ENCODE measurements at places on chromosomes 6 and 20.

- DNase-seq: no peak
These were observed 99.9 kb downstream of the L3MBTL3 start for GRCh38 chr6:130118236-130118635.

- no peak for DNase-seq
These were observed 8.3 kb downstream of the IFNGR1 start for GRCh38 chr6:137210903-137211302.

- DNase-seq: no peak
These were observed 63.4 kb downstream of the SYNE1 start for GRCh38 chr6:152573762-152574161.

- no peak for DNase-seq
These were observed 148.3 kb upstream of the AFDN start for GRCh38 chr6:167678102-167679101.

- DNase-seq: no peak
These were observed 192.5 kb upstream of the MAN1A1 start for GRCh38 chr6:119542037-119542436.

DNA sequence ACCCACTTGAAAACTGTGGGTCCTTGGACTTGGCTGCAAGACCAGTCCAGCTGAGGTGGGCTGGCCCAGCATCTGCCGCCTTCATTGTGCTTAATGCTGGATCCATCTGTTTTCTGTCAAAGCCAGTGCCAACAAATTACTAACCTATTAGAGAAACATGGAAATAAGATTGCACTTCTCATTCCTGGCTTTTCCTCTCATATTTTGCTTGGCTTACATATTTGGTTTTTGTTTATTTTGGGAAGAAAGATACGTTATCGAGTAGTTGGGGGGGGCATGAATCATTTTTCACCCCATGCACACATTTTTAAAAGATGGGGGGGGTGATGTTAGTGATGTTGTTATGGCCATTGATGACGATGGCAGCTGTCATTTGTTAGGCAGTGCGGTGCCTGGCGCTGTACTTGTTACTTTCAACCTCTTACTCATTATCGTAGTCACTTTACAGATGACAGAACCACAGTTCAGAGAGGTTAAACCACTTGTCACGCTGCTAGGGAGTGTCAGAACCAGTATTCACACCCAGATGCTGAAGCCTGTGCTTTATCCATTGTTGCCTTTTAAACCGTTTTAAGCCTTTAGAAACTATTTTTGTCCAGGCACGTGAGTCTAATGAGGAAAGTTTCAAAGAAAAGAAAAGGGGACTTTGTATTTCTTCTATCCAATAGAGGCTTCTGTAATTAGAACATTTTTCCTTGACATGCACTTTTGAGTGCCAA is 180.0 kb downstream of the TMEM242 start:
- no peak for DNase-seq

GRCh38 chr6:85975957-85976356 is 333.3 kb upstream of the SYNCRIP start:
- DNase-seq: no peak

DNA sequence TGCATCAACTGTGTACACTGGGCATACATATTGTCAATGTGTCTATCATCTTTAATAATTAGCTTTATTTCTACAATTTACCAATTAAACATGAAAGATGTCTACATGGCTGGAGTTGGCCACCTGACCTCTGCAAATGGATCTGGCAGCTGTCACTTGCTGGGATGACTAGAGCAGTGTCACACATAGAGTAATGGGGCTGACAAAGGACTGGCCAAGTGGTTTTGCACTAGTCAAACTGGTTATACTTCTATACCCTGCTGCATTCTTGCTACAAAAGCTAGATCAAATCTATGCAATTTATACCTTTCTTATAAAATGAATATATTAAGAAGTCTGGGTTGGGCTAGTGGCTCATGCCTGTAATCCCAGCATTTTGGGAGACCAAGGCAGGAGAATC is 99.3 kb downstream of the SESN1 start:
- no peak for DNase-seq

GRCh38 chr6:121451250-121451649 is 15.8 kb downstream of the GJA1 start:
- DNase-seq: no peak

DNA sequence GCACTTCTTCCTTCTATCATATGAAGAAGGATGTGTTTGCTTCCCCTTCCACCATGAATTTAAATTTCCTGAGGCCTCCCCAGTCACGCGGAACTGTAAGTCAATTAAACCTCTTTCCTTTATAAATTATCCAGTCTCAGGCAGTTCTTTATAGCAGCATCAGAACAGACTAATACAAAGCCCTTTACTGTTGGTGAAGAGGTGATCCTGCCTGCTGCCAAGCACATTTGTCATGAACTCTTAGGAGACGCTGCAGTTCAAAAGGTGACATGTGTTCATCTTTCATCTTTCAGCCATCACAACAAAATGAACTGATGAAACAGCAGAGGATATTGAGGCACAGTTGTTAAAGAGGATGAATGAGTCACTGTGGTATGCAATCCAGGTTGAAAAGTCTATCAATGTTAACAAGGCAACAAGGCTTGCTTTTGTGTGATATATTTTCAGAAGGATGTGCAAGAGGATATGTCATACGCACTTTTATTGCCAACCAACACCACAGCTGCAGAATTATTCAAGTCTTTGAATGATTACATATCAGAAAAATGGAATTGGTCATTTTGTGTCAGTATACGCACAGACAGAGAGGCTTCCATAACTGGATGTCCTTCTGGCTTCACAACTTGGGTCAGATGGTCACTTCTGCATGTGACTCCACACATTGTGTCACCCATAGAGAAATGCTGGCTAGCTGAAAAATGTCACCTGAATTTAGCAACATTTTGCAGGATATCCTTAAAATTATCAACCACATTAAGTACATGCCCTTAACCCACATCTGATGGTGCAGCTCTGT is 52.4 kb upstream of the PLN start:
- no peak for DNase-seq

GRCh38 chr6:137907170-137907569 is 40.1 kb downstream of the TNFAIP3 start:
- no peak for DNase-seq

DNA sequence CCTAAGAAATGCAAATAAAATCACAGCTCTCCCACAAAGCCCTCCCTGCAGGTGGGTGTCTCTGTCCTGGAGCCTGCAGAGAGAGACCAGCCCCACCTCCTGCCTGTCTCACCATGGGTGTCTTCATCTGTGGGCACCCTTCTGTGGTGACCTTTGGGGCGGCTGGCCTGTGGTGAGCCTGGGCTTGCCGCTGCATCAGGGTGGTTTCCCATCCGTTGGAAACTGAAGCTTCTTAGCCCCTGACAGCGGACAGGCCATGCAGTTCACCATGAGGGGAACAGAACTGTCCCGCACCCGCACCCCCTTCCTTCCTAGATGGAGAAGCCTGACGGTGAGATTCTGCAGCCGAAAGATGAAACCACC is 42.3 kb upstream of the FRMD1 start:
- DNase-seq: no peak

DNA sequence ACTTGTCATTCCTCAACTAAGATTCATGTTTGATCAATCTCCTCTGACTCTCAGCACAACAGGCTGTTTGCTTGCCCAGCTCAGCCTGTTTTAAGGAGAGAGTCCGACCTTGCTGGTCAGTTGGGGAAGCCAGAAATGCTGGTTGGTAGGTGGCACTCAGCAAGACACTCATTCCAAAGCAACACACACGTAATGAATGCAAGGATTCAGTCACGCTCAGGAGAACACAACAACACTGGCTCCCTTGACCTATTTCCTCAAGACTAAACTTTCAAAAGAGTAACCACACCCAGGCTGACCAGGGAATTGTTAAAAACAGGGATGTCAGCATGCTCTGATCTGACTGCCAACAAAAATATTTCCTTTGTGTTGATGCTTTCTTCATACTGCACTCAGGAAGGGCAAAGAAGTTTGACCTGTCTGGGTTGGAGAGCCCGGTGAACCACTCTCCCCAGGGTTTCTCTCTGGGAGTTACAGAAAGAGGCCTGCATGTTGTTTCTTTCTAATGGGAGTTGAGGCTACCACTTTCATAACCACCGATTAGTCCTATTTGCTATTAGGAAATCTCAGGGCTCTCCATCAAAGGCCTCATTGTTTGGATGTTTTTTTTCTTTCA is 25.6 kb upstream of the PREP start:
- DNase-seq: peak; percentile 24

GRCh38 chr6:39377539-39377950 is 55.0 kb upstream of the KCNK16 start:
- DNase-seq: peak; percentile 71

GRCh38 chr6:75147512-75147911 is 58.3 kb downstream of the COL12A1 start:
- DNase-seq: no peak

- no peak for DNase-seq
These were observed 33.9 kb upstream of the FBXO9 start for GRCh38 chr6:53031281-53031680.

DNA sequence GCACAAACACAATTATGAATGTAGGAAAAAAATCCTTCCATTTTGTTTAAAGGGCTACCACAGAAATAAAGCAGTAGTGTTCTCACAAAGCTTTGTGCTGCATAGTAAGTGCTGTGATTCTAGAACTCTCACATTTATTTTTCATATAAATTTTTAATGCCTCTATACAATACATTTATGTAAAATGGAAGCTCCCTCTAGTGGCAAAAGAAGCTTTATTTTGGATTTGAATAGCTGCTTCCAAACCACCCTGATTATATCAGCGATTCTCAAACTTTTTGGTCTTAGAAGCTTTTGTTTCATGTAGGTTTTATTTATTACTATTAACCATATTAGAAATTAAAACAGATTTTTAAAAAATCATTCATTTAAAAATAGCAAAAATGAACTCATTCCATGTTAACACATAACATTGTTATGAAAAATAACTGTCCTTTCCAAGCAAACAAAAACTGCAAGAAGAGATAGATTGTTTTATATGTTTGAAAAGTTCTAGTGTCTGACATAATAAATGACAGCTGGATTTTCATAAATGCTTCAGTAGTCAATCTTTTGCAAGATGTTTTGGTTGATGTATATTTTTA is 38.4 kb downstream of the HS3ST5 start:
- DNase-seq: no peak

DNA sequence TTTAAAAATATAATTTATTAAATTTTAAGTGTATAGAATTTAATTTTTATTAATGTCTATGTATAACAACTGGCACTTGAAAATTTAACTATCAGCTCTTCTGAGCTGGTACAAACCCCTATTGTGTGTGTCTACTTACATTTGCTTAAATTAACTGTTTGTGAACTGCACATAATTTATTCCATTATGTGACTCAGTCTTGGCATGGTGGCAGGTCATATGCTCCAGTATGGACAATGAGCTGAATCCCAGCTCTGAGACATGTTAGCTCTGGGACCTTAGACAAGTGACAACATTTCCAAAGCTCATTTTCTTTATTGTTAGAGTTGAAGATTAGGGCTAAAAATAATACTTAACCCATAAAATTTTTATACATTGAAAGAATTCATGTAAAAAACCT is 526.1 kb upstream of the MARCKS start:
- DNase-seq: no peak

- no peak for DNase-seq
These were observed 45.8 kb upstream of the VSTM2L start for GRCh38 chr20:37856932-37857660.

DNA sequence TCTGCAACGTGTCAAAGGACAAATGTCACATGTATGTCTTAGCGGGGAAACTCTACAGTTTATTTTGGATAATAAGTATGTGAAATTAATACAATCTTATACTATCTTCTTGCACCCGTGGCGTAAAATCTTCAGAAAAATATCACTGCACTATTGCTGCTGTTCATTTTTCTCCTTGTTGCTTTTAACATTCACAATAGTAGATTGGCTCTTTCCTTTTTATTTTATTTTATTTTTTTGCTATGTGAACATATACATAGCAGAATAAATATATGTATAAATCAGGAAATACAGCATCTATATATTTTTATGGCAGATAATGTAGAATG is 15.4 kb downstream of the GPR31 start:
- DNase-seq: no peak

GRCh38 chr6:75752365-75752764 is 3.3 kb downstream of the MYO6 start:
- no peak for DNase-seq

DNA sequence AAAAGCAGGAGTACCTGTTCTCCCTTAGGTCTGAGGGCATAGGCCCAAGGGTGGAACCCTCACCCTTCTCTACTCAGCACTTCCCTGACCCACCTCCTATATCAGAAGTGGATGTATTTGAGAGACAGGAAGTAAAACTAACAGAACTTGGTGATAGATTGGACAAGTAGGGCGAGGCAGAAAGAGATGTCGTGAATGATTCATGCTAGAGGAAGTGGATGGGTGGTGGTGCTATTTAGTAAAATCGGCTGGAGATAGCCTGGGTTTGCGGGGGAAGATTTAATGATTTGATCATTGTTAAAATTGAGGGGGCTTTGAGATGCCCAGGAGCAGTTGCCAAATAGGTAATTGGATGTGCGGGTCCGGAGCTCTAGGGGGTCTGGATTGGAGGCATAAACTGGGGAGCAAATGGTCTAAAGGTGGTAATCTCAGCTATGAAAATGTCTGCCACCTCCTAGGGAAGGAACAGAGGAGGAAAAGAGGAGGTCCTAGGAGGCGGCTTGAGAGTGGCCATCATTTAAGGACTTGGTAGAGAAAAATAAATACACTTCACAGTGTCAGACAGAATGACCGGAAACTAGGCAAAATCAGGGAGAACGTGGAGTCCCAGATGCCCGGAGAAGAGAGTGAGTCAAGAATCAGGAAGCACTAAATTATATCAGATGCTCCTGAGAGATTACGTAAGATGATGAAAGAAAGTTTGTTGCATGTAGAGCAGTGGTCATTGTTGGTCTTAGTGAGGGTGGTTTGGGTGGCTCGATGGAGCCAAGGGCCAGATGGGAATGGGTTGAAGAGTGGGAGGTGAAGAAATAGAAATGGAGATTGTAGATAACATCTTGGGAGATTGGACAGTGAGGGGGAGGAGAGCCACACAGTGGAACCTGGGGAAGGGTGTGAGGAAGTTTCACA is 142.0 kb downstream of the CEP57L1 start:
- no peak for DNase-seq

DNA sequence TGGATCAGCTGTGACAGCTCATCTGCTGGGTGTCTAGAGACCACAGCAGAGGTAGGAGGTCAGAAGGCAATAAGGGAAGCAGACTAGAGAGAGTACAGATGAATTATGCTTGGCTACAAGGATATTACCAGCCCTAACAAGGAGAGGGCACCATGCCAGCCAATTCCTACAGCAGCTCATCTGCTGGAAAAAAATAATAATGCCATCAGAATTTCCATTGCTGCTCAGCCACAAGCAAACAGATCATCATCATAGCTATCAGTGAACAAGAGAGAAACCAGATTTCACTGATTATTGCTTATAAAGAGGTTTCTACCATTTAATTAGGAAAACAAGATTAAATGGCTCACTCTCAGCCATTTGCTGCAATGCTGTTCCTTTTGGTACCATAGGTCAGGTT is 66.5 kb downstream of the PSMG4 start:
- no peak for DNase-seq

All from SW 1271 (cell line).